ENCODE measurements at places on chromosomes 5 and 9.

DNA sequence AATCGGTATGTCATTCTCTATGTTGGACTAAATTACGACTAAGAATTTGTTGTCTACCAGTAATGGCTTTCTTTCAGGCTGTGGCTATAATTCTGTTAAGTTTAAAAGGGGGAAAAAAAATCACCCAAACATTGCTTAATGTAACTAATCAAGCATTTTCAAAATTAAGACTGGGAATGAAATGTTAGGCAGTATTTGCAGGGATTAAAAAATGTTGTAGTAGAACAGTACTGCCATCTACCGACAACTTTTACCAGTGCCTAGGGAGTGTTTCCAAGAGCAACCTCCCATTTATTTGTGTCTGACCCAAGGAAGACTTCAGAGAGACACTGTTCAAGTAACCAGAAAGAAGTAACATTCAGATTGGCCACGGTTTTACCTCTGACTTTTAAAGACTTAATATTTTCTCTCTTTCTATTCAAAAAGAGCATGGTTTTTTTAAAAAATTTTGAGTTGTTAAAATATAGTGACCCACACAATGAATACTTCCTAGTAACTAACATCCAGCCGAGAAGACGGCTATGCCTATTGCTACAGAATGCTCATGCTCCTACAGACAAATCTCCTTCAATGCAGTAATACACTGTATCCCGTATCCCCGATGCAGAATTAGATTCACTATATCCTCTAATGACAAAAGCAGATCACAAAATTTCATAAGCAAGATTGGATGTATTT, 92.4 kb downstream of the ARL15 start:
- DNase-seq, result no peak

DNA sequence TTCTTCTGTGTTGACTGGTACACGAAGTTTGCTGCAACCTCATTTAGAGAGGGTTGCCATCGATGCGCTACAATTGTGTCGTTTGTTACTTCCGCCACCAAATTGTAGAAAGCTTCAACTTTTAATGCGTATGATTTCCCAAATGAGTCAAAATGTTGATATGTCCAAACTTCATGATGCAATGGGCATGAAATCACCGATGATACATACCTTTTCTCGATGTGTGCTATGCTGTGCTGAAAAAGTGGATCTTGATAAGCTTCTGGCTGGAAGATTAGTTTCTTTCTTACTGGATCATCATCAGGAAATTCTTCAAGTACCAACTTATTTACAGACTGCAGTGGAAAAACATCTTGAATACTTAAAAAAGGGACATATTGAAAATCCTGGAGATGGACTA, 65.7 kb downstream of the TMEM38B start:
- no peak for DNase-seq

GRCh38 chr5:41932770-41933169, 7.7 kb downstream of the FBXO4 start:
- no peak for DNase-seq

DNA sequence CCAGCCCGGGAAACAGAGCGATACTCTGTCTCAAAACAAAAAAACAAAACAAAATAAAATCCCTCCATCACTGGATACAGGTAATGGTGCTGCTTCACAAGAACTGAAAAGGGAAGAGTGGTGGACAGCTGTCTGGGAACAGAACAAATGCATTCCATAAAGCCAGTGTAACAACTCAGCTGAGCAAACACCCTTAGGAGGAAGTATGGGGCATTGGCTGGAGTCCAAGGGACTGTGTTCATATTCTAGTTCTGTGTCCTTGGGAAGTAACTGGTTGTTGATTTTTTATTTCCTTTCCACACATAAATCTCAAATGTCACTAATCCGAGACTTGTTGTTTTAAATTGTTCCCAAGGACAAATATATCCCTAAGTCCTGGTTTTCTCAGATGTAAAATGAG, 38.3 kb downstream of the HTR1A start:
- no peak for DNase-seq

DNA sequence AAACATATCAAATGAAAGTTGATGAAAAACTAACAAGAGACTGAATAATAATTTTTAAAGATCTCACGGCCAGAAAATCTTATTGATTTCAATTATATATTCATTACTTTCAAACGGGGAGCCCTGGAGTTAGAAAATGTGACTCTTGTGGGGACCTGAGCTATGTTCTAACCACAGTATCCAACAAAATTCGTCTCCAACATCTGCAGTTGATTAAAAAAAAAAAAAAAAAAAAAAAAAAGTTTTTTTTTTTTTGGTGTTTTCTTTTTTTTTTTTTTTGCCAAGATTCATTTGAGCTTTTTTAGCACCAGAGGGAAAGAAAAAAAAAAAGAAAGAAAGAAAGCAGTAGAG, 144.3 kb upstream of the PIK3R1 start:
- no peak for DNase-seq

- DNase-seq, result no peak
These were observed 16.0 kb upstream of the PTPDC1 start for GRCh38 chr9:94068257-94068656.

- no peak for DNase-seq
These were observed 74.1 kb upstream of the SNCAIP start for GRCh38 chr5:122237906-122238305.
